ENCODE measurements at places on chromosomes 4 and X.

- no peak for DNase-seq
These were observed 45.6 kb downstream of the TMEM154 start for GRCh38 chr4:152634110-152634760.

DNA sequence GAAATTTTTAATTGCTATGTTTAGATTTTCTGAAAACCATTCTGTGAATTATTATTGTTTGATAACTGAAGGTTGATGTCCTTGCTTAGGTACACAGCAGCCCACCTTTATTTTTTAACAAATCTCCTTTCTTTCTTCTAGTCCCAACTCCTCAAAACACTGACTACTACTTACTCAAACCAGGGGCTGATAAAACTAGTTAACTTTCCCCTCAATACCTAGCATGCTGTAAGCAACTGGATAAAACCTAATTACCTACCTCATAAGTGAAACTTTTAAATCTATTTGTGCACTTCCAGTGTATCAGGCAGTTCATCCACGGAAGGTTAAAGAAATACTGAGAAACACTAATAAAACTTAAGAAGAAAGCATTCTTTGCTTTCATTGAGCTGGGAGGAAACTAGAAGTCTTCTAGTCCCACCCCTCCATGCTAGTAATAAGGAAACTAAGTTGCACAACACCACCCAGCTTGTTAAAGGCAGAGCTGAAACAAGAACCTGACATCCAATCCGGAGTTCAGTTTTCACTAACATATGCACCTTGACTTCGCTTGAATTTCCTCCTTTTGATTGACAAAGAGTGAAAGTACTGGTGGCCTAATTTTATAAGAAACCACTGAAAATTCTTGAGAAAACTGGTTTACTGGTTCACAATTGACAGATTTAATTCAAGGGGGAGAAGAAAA is 180.2 kb upstream of the TET2 start:
- DNase-seq, result no peak

DNA sequence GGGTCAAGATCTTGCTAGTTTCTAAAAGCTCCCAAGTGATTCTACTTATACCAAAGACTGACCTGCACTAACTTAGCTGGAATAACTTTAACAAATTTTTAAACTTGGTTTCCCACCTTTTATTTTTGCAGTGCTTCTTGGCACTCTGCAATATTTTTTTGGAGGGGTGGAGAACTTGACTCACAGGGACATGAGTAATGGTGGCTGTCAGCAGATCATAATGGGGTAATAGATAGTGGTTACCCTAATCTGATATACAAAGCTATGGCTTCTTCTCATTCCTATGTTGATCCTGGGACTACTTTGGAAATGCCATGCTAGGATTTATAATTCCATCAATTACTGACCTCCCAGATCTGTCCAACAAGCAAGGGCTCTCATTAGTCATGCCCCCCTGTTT is 295.7 kb downstream of the GPAT3 start:
- DNase-seq, result no peak

- no peak for DNase-seq
These were observed 8.8 kb upstream of the ENAM start for GRCh38 chr4:70619778-70620177.

GRCh38 chr4:169611157-169611556 is 1.2 kb downstream of the NEK1 start:
- no peak for DNase-seq

DNA sequence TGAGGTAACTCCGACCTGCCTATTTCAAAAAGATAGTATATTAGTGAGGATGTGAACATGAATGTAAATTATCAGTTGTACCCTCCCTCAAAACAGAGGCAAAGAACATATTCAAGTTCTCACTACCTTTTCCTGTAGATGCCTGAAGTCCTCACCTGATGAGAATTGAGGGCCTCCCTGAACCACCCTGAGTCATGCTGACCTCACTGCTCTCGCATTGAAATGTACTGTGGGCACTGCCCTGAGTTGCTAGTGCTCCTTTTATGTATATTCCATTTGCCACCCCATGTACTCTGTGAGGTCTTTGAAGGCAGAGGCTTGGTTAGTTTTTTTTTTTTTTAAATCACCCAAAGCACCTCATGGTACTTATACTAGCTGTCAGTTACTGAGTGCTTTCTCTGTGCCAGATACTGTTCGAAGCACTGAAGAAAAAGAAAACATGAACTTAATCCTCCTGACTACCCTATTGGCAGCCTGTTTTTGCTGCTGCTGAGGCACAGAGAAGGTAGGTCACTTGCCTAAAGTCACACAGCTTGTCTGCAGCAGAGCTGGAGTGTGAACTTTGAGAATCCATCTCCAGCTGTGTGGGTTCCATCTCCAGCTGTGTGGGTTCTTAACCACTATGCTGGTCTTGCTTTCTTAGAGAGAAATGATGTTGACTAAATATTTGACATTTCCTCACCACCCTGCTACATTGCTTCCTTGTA is 253.1 kb upstream of the GPC4 start:
- DNase-seq, result no peak

DNA sequence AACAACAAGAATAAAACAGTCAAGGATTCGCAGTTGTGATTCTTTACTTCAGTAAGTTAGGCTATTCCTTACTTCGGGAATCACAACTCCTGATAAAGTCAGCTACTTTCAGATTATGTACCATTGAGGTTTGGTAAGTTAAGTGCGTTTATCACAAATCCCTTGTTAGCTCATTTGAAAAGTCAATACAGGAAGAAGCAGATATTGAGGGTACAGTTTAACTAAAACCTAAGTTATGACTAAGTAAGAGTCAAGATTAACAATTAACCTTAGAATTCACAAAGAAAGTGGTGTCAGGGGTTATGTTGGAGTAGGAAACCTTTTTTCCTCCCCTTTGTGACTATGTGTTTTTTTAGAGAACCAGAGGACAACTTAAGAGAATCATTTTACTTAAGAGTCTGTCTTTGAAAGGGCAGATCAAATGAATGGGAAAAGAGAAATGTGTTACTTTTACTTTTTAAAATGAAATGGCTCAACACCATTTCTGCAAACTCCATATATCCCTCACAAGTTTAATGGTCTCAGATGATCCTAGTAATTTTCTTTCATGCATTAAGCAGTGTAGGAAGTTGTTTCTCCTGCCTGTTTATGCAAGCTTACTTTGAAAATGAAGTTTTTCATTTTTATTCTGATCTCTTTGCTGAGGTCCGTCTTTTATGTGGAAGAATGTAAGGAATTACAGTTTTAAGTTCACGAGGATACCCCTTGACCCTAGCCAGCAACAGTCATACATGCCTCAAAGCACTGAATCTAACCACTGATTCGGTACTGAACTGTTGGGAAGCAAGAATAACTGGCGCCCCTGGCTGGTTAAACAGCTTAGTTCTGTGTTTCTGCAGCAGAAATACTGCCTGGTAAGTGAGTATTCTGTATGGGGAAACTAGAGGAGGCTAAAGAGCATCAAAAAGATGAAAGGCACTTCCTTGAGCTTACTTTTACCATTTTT is 211.7 kb downstream of the SLC4A4 start:
- DNase-seq, result no peak

GRCh38 chr4:89119836-89120235 is 8.5 kb downstream of the TIGD2 start:
- no peak for DNase-seq

GRCh38 chr4:107736924-107737448 is 17.0 kb upstream of the PAPSS1 start:
- no peak for DNase-seq

GRCh38 chr4:3288571-3289094 is 4.2 kb upstream of the RGS12 start:
- DNase-seq, result no peak

- no peak for DNase-seq
These were observed 31.5 kb upstream of the GK2 start for GRCh38 chr4:79439489-79439888.

- no peak for DNase-seq
These were observed 220.5 kb upstream of the RPS6KA3 start for GRCh38 chrX:20487227-20487626.

- no peak for DNase-seq
These were observed 24.3 kb downstream of the RBM10 start for GRCh38 chrX:47169273-47169672.

GRCh38 chrX:135707880-135708279 is 5.6 kb upstream of the CT45A1 start:
- DNase-seq, result no peak

DNA sequence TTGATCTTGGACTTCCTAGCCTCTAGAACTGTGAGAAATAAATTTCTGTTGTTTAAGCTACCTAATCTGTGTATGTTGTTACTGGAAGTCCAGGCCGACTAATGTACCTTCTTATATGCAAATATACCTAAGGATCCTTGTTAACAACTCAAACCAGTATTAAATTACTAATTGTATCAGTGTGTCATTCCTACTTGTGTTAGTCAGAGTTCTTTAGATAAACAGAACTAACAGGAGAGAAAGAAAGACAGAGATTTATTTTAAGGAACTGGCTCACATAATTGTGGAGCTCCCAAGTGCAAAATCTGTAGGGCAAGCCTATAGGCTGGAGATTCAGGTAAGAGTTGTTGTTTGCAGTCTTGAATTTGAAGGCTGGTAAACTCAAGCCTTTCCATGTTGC is 120.0 kb downstream of the ADGRL3 start:
- DNase-seq, result no peak

- DNase-seq, result peak; percentile 11
These were observed 6.3 kb upstream of the TRPC5OS start for GRCh38 chrX:111869639-111870034.

DNA sequence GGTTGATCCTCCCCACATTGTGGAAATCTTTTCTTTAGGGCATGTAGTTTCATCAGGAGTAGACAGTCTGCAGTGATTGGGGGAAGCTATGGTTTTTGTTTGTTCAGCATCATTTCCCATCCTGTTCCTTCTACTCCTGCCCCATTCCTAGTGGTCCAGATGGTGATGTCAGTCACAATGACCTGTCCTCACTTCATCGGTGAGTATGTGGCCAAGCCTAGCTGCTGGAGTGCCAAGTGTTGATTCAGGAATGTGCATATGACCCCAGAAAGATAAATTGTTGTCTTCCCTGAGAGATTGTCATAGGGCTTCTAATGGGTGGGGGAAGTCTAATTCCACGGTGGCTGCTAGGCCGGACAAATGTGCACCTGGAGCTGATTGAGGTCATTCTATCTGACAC is 130.6 kb upstream of the FAT1 start:
- DNase-seq, result no peak

- DNase-seq, result no peak
These were observed 141.2 kb downstream of the NDST3 start for GRCh38 chr4:118175506-118175905.

DNA sequence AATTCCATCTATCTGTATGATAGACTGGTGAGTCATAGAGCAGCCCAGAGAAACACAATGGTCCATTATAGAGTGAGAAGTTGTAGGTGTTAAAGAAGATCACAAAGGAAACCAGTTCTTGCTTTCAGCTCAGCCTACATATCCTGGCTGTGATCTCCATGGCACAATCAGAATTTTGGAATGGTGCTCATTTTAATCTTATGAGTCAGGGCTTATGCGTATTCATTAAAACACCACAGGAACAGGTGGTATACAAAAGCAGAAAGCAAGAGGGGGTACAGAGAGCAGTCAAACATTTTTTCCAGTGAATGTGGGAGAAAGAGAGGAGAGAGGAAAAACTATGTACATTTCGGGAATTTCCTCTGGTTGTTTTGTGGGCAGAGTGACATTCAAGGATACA is 126.9 kb downstream of the MFAP3L start:
- DNase-seq, result no peak

GRCh38 chr4:33255094-33255493 is 2534.9 kb downstream of the PCDH7 start:
- no peak for DNase-seq

GRCh38 chr4:162700815-162701361 is 465.8 kb downstream of the NAF1 start:
- no peak for DNase-seq

DNA sequence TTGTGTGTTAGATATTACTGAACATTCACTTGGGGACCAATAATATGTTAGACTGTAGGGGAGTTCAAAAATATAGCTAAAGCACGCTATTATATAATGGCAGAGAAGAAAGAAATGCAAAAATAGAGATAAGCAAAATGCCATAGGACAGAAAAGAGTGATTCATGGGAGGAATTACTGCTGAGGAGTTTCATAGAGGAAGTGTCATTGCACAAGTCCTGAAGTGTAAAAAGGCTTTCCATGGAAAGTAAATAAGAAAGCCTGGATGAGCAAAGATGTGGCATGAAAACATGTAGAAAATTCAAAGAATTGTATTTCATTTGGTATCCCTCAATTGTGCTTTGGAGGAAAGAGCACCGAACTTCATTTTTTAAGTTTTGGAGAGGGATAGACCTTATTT is 14.5 kb downstream of the HMGB2 start:
- no peak for DNase-seq

- DNase-seq, result peak; percentile 54
These were observed 1176.7 kb downstream of the NLGN4X start for GRCh38 chrX:5051831-5052491.

DNA sequence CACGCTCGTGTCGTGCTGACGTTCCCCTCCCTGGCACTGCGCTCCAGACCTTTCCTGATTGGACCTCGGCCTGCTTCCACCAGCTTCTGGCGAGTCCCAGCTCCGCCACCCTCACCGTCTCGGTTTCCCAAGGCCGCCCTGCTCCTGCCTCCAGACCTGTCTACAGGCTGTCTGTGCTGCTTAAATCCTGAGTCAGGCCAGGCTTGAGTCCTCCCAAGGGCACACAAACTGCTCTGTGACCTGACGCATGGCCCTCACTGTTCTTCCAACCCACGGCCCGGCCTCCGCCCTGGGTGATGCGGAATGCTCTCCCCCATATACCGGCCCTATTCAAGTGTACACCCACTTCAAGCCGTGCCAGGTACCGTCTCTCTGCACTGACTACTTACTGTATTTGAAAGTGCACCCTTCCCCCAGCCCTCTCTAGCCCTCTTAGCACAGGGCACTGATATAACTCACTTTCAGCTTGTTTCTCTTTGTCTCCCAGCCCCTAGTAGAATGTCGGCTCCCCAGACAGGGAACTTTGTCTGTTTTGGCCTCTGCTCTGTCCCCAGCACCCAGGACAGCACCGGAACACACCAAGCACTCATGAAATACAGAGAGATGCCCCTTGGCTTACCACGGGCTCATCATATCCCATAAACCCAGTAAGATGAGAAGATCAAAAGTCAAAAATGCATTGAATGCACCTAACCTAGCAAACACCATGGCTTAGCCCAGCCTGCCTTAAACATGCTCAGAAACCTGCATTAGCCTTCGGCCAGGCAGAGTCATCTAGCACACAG is 63.1 kb upstream of the AFAP1 start:
- DNase-seq, result no peak

DNA sequence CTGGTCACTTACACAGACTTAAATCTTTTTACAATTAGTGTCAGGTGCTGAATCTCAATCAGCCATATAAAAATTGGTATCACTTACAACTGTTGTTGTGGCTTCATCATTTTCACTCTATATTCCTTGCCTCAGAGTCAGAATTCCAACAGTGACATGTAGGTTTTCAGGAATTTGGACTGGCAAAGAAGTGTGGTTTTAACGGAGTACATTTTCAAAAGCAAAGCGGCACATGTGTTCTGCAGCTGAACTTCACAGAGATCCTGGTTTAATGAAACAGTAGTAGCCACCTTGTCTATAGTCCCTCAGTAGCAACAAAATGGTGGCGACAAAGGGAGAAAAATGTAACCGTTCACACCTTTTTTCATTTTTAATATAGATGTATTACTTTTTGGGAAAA is 486.6 kb downstream of the FAT4 start:
- DNase-seq, result peak; percentile 28

- DNase-seq, result no peak
These were observed 177.1 kb downstream of the CBR4 start for GRCh38 chr4:168832763-168833575.

- DNase-seq, result no peak
These were observed 56.7 kb downstream of the PRPS1 start for GRCh38 chrX:107684956-107685385.

GRCh38 chr4:67894659-67895058 is 10.9 kb upstream of the TMPRSS11D start:
- no peak for DNase-seq

- DNase-seq, result no peak
These were observed 56.2 kb downstream of the VCX3B start for GRCh38 chrX:8520791-8521190.
